ENCODE measurements at places on chromosomes 1 and 21. TPM values are rescaled to one million over a fixed set of nuclear protein-coding genes. Genes with fewer than 3 reads are reported as not detected.

GRCh38 chr1:231665726-231666125 is 39.1 kb downstream of the DISC1 start:
- no peak for DNase-seq

DNA sequence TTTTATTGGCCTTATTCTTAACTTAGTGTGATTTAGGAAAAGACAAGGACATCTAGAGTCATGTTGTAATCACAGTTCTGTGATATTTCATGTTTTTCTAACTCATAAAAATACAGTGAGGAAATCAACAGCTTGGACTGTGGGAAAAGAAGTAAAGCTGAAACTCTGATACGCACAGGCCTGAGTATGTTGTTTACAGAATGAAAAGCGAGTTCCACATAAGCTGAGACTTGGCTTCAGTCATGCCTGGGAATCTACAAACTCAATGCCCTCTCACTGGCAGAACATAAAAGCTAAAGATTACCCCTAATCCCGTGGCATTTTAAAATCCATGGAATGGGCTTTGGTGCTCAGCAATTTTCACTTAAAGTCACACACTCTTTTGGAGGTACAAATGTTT is 23.6 kb upstream of the ATP5PO start:
- no peak for DNase-seq

- peak; percentile 54 for DNase-seq
Observed at GRCh38 chr1:116373431-116374352, 648 bp downstream of the ATP1A1 start.

- no peak for DNase-seq
Observed at GRCh38 chr1:97157991-97158390, 436.4 kb downstream of the PTBP2 start.

DNA sequence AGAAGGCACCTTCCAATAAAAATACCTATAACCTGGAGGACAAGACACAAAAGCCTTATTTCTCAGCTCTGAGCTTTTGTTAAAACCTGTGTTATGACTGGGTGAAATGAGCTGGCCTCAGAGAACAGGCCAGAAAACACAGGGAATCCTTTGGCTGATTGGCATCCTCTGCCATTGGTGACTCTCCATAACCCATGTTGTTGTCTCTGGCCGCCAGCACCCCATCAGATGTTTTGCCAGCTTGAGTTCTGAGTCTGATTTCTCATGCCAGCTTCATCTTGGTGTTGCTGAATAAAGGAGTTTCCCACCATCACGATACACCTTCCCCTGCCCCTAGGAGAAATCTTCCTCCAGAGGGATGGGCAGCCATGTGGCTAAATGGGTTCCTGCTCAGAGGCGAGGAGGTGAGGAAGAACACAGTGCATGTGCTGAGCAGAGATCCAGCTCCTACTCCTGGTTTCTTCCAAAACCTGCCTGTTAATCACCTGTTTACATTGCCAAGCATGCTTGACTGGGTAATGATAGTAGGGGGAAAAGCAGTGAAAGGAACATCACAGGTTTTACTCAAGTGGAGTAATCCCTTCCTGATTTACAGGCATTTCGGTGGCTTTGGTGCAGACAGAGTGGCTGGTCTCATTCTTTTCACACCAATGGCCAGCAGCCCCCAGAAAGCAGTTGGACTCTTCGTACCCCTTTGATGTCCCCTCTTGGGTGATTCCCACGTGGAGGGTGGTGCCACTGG is 109.8 kb downstream of the ROR1 start:
- DNase-seq: no peak

GRCh38 chr1:48069662-48070395 is 72.6 kb upstream of the TRABD2B start:
- DNase-seq: no peak

DNA sequence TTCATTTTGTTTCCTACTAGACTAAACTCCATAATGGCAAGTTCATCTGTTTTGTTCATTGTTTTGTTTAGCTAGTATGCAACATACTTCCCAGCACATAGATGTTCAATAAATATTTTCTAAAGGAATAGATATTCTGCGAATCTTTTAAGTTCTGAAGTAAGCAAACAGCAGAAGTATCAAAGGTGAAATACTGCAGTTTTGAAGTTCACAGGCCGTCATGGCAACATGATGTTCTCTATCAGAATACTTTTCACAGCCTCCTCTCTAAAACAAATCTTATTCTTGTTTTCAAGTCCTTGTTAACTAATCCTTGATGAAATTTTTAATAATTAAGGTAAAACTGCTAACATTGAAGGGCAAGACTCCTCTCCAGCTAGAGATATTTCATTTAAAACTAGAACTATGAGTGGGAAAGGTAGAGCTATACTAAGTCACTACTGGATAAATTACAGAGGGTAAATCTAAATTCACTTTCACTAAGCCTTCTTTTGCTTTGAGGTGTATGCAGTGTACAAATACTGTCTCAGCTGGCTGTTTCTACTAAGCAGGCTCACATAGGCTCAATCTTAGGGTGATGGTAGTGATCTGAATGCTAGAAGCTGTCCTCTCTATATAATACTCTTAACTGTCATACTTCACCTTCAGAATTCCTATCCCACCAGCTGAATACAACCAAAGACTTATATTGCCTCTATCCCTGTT is 96.7 kb downstream of the ZZZ3 start:
- no peak for DNase-seq

DNA sequence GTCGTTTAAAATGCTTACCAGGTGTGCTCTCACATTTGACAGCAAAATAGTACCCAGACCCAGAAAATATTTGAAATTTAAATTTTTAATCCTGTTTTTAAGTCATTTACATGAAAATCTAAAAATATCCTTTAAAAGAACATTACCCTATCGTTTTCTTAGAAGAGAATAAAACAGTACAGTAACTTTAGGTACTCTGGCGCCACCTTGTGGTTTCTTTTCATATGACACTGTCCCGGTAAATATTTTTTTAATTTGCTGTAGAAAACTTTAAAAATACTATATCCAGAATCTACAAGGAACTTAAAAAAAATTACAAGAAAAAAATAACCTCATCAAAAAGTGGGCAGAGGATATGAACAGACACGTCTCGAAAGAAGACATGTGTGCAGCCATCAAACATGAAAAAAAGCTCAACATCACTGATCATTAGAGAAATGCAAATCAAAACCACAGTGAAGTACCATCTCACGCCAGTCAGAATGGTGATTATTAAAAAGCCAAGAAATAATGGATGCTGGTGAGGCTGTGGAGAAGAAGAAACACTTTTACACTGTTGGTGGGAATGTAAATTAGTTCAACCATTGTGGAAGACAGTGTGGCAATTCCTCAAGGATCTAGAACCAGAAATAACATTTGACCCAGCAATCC is 129.2 kb downstream of the RGS21 start:
- no peak for DNase-seq

DNA sequence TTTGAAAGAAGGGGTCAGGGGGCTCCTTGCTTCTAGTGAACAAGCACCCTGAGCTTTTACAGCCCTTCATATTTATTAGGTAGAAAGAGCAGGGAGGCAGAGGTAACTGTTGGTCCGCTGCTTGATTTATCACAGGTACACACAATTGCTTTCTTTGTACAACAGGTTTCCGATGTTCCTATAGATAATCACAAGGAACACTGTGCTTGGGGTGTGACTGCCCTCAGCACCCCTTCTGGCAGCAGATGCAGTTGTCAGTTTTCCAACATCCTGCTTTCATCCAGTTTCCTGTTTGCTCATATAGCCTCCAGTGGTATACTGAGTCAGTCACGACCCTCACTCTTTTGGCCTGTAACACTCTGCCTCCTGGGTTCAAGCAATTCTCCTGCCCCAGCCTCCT is 40.6 kb downstream of the SCP2 start:
- no peak for DNase-seq

DNA sequence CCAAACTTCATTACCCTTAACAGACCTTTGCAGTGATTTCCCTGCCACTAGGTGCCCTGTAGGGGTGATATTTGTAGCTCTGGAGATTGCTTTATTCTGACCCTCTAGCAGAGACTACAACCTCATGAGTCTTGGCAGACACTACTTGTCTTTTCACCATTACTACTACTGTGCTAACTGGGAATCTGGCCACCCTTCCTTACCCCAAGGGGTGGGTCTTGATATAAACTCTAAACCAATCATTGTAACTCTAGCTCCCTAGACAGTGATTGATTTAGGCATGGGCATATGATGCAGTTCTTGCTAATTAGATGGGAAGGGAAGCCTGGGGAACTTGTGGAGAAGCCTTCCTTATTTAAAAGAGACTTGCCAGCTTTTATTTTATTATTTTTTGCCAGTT is 3.9 kb downstream of the KPNA6 start:
- DNase-seq: no peak

DNA sequence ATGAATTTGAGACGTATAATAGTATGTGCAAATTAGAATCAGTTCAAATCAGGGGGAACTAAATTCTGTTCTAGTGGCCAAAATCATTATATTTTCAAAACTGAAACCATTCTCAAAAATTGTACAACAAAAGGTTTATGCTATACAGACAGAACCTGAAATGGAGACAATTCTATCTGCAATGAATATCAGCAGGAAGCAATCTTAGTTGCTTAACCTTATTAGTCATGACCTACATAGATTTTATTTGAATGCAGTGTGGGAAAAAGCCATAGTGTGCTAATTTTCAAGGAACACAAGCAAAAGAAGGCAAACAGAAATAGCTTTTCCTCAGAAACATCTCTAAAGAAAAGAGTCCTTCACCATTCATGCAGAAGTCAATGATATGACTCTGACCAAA is 6.5 kb downstream of the AK5 start:
- DNase-seq: no peak

DNA sequence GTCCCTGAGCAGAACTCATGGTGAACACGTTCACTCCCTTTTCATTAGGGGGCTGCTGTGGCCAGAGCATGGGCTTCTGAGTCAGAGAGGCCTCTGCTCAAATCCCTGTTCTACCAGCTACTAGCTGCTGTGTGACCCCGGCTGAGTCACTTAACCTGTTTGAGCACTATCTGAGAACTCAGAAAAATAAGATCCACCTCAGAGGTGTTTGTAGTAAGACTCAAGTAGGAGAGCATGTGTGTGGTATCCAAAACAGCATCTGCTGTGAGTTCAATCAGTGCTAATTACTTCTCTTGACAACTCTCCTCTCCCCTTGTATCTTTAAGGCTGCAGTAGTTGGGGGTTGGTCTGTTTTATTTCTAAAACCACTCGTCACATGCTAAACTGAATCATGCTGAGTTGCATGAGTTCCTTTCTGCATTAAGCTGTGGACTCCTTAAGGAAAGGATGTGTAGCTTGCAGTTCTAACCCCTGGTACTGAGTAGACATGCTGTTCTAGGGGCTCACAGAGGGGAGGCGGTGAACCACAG is 39.7 kb upstream of the JUN start:
- no peak for DNase-seq

DNA sequence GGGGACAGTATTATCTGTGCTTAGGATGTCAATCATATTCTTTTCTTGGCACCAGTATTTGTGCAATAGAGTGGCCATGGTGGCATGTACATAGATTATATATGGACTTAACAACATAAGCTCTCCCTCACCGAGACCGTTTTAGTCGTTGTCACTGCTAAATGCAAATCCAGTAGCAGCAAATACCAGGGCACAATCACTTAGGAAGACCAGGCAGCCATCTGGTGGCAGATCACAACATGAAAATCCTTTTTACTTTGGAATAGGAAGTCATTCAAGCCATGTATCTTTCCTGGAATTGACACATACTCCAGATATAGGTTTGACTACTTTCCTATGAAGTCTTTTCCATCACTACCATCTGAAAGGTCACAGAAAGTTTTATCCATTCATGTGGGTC is 53.2 kb upstream of the C1orf87 start:
- DNase-seq: no peak

DNA sequence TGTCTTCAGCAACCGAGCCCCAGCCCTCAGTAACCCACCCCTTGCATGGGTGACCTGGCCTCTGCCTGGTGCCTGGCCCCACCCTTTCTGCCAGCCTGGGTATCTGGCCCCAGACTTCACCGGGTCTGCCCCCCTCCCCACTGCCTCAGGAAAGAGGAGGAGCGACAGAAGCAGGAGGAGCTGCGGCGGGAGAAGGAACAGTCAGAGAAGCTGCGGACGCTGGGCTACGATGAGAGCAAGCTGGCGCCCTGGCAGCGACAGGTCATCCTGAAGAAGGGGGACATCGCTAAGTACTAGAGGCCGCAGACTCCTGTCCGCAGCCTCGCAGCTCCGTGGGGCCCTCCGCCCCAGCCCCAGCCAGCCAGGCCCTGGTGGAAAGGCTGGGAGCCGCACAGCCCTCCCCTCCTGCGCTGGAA is 6.1 kb downstream of the TNFRSF25 start:
- DNase-seq: no peak

- peak; percentile 93 for DNase-seq
Observed at GRCh38 chr1:33127001-33127823, 46.3 kb downstream of the AZIN2 start.

GRCh38 chr1:226572325-226572726 is 23.8 kb downstream of the STUM start:
- DNase-seq: no peak

DNA sequence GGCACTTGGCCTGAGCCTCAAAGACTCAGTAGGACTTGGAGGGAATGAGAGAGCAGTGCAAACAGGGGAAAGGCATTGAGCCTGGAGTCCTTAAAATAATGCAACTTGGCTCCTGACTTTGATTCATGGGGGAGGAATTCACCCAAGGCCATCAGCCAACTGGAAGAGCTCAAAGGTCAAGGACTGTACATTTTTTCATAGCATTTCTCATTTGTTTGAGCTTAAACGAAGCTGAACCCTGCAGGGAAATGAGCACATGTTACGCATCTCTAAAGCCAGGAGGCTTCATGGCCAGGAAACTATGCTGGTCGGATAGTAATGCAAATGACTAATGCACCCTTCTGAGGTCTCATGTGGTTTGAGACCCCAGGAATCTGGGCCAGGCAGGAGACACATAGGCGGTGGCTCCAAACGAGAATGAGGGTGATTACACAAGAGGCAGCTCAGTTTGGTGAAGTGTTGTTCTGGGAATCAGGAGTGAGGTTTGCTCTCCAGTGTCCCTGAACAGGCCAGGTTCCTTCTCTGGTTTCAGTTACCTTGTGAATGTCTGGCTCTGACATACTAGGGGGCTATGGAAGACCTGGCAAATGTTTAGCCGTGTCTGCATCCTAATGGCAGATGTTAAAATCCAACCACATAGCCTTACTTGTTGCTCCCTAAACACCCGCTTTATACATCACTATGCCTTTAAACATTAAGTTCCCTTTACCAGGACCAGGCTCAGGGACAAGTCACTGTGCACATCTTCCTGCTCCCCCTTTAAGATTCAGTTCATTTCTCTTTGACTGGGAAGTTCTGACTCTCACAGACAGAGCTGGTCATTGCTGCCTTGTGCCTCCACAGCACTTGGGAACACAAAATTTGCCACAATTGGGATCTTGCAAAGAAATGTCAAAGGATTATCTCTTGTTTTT is 503.9 kb upstream of the USP24 start:
- no peak for DNase-seq

GRCh38 chr1:233735847-233736246 is 121.9 kb downstream of the KCNK1 start:
- DNase-seq: no peak

Gene NPHP4
- total RNA-seq: 6.2 TPM

Gene KAZN
- 0.73 TPM for total RNA-seq

Gene CD1E
- not detected for total RNA-seq

Gene DCST1
- not detected for total RNA-seq

Gene C1orf115
- total RNA-seq: 20.0 TPM

Gene CA6
- total RNA-seq: not detected

Gene SLC45A3
- total RNA-seq: 7.4 TPM

Gene TSPEAR
- total RNA-seq: not detected
